Stimulated activated CD8-positive, alpha-beta memory T cell treated with anti-CD3 and anti-CD28 coated beads, Interleukin-7, amount 100 ng/mL, for 1 hour (primary cell): ENCODE measurements at places on chromosomes 3 and 15.

DNA sequence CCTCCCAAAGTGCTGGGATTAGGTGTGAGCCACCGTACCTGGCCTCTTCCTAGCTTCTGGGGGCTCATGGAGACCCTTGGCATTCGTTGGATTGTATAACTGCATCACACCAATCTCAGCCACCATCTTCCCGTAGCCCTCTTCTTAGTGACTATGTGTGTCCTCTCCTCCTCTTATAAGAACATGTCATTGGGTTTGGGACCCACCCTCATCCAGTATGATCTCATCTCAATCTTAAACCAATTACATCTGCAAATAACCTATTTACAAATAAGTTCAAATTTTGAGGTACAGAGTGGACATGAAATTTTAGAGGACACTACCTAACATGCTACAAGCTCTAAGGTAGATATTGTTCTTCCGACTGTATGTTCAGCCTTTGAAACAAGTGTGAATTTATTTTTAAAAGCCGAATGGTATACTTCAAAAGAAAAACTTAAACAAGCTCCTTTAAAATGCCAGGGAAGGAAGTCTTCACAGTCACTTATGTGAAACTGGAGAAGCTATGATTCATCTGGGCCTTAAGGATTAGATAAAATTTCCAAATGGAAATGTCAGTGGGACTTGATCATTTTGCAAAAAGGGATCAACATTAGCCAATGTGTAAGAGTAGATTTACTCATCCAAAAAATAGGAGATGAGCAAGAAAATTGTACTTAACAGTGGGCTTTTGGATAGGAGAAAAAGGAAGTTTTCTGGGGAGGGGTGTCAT lies 225.7 kb downstream of the MEX3B start:
- no peak for DNase-seq

DNA sequence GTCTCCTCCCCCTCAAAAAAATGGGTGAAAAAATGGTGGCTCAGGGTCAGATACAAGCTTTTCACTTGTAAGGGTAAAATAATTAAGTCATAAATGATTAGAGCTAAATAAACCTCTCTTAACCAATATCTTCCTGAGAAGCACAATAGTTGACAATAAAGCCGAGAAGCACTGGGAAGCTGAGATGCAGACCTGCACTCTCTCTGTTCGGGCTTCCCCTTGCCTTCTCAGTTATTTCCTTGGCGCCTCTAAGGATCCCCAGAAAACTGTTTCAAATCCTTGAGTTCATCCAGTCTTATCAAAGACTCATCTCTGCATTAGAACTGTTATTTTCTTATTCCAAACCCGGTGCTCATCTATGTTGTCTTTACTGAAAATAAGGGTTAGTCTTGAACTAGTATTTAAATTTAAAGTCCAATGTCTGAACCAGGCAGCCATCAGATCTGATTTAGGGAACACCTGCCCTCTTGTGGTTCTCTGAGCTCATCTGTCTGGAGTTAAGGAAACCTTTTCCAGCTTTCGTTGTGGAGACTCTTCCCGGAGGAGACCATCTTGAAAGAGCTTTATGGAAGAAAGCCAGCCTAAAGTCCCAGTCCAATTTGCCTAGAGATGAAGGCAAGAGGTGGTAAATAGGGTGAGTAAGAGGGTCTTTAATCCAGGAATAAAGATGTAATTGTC lies 256.4 kb upstream of the MCTP2 start:
- no peak for DNase-seq

DNA sequence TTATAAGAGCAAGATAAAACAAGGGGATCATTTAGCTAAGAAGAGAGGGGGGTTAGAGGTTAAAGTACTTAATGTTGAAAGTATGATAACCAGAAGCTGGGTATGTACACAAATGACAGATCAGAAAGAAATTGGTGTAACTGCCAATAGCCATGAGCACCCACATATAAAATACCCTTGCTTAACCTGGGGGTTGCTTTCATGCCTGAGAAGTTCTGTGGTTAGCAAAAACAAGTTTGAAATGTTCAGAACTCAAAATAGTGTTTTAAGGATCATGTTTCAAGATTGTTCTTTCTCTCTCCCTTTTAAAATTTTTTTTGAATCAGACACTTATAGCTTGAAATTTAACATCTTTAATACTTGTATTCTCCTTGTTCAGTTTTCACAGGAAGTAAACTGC lies 321.4 kb upstream of the GBE1 start:
- no peak for DNase-seq

GRCh38 chr3:61650719-61651410 lies 89.5 kb downstream of the PTPRG start:
- DNase-seq = no peak

GRCh38 chr3:190641564-190641963 lies 127.7 kb downstream of the IL1RAP start:
- DNase-seq = no peak
